IMR-90 (cell line): ENCODE measurements at places on chromosomes 11 and 22. TPM values are rescaled to one million over a fixed set of nuclear protein-coding genes. Genes with fewer than 3 reads are reported as not detected.

DNA sequence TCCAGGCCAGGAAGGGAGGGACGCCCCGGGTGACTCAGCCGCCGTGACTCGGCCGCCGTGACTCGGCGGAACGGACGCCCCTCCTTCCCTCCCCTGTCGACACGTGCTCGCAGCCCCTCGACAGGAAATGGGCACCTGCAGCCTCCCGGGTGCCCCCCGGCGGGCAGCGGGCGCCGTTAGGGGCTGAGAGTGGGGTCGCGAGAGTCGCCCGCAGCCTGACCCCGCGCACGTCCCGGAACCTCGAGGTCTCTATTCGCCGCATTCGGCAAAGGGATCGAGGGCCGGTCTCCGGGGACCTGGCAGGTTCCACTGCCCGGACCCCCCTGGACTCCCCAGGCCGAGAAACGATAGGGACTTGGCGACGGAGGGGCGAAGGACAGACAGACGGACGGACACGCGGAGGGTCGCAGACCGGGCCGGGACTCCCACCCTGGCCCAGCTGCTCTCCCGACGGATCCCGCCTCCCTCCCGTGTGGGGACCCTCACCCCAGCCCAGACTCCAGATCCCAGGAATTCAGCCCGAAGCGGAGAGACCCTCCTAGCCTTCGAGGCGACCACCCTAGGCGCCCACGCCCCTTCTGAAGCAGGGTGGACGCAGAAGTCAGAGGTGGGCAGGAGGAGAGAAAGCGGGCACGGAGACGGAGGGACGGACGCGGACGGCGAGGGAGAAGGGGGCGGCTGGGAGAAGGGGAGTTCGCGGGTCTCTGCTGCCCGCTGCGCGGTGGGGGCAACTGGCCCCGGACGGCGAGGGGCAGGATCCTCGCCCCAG, 648 bp downstream of the FOSL1 start:
- peak; percentile 81 for DNase-seq

Gene CD6
- total RNA-seq, result not detected in 2 replicates

GRCh38 chr11:116651737-116652237, 121.0 kb downstream of the BUD13 start:
- no peak for DNase-seq

DNA sequence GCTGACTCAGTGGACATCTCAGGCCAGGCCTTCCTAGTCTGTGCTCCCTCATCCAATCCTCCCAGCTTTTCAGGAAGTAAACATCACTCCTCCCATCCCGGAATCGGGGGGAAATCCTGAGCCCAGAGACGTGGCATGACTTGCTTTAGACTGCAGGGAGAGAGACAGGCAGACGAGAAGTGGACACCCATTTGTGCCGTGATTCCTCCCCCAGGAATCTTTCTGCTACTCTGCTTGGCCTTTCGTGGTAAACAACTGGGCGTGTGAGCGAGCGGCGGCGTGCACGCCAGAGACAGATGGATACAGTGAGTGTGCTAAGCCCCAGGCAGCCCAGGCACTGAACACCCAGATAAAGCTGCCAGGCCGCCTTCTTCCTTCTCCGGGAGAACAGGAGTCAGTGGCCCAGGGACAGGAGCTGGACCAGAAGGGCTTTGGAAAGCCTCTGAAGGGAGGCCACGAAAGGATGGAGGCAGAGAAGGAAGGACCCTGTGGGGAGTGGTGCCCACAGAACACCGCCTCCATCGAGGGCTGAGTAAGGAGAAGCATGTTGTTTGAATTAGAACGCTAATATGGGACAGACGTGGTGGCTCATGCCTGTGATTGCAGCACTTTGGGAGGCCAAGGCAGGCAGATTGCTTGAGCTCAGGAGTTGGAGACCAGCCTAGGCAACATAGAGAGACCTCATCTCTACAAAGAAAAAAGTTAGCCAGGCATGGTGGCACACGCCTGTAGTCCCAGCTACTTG, 53.0 kb upstream of the PRR5 start:
- DNase-seq, result peak; percentile 98

Gene MS4A12
- total RNA-seq, result not detected in 2 replicates

Gene SLC6A5
- not detected in 2 replicates for total RNA-seq

DNA sequence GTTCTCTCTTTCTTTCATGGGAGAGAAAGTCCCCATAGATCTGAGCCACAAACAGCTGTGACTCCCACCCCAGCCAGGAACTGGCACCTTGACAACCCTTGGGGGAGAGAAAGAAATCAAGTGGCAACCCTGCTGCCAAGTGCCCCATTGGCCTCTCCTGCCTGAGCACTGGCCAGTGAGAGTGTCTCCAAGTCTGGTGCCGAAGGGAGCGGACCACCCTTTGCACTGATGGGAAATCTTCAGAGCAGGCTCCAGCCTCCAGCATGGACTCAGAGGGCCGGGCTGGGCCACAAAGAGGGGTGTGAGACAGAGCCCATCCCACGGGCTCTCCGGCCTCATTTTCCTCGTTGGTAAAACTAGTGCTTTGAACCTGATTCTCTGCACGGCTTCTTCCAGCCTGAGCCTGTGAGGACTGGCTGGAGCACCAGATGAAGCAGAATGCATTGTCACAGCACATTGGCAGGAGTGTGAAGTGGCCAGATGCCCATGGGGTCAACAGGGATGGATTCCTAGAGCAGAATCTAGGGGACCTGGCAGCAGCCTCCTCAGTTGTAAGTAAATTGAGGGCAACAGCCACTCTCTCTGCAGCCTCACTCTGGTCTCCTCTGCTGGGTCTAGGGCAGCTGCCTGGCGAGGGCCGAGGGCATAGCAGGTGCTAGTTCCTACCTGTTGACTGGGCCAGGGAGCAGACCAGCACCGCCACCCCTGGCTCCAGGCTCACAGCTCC, 81.4 kb downstream of the TRIM29 start:
- DNase-seq, result no peak

Gene PDE2A
- not detected in 2 replicates for total RNA-seq

- DNase-seq, result peak; percentile 99
Observed at GRCh38 chr11:128530118-128531074, 57.0 kb downstream of the ETS1 start.

- no peak for DNase-seq
Observed at GRCh38 chr11:55503449-55503848, 50.8 kb upstream of the OR4C15 start.

Gene SLC22A8
- not detected in 2 replicates for total RNA-seq

DNA sequence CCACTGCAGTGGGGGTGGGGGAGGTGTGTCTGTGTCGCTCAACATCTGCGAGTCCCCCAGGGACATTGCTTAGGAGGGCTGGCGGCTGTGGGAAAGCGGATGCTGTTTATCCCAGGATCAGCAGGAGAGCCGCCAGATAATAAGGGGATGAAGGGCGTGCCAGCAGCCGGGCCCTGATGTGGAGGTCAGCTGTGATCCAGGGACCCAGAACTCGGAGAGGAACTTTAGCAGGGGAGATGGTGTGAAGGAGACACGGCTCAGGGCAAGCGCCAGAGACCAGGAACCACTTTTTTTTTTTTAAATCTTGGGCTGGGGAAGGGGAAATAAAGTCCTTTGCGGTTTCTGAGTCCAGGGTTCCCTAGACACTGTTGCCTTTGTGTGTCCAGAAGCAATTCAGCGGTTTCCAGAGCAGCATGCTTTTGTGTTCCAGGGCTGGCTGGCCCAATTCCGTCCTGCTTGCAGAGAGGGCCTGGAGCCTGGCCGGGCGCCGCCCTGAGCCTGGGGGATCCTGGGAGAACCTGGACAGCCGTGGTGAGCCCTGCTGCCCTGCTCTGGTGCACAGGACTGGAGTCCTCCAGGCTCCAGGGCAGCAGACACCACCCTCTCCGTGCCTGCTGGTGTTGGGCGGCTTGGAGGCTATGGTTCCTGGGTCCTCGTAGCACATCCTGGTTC, at the start of gene GRAMD4:
TSS of gene GRAMD4 (plus strand) at position 557 of the 672 bp plus-strand sequence. CDS start 6,414 bp downstream, outside the sequence.
- no peak for DNase-seq

DNA sequence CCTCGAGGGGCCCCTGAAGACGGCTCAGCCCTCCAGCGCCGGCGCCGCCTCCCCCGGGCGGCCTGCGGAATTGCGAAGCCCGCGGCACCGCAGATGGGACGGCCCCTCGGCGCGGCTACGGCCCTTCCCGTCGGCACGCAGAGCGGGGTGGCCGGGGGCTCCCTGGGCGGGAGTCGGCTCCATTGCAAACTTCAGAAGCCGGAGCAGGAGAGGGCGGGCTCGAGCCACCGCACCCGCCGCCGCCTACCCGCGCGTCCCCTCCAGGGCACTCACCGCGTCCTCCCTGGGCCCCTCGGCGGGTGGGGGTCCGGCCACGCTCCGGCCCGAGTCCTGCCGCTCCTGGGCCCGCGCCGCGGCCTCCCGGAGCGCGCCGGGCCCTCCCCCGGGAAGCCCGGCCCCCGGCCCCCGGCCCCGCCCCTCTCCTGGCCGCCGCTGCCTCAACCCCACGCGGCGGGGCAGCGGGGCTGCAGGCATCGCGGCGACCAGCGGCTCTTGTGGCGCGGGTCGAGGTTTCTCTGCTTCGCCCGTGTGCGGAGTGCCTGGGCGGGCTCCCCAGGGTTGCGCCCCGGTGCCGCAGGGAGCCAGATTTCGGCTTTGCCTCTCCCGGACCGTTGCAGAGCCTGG, at the start of gene PACSIN3:
TSS of gene PACSIN3 (minus strand) at position 359 of the 624 bp plus-strand sequence. CDS start 3,707 bp downstream, outside the sequence.
- peak; percentile 19 for DNase-seq

- DNase-seq, result peak; percentile 16
Observed at GRCh38 chr11:81497202-81497804, 1236.4 kb downstream of the FAM181B start.

DNA sequence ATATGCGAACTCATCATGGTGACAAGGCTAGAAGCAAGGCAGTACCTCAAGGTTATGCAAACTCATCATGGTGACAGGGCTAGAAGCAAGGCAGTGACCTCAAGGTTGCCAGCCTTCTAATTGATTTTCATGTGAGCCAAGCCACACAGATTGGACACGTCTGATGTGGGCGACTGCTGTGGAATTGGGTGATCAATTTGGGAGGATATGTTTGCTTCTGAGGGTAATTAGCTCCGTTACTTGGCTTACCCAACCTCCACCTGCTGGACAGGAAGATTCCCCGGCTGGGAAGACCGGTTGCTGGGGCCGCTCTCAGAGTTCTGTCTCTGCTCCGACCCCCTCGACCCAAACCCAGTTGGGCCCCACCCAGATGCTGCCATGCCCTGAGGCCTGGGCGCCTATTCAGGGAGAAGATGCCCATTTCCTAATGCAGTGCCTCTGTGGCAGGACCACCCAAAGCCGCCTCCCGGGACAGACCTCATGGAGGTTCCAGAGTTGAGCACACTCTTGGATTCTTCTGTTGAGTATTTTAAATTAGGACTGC, 69.9 kb upstream of the SHANK2 start:
- DNase-seq, result no peak

Gene OR52I2
- total RNA-seq, result not detected in 2 replicates

GRCh38 chr11:111098091-111098490, 147.4 kb upstream of the POU2AF2 start:
- no peak for DNase-seq

DNA sequence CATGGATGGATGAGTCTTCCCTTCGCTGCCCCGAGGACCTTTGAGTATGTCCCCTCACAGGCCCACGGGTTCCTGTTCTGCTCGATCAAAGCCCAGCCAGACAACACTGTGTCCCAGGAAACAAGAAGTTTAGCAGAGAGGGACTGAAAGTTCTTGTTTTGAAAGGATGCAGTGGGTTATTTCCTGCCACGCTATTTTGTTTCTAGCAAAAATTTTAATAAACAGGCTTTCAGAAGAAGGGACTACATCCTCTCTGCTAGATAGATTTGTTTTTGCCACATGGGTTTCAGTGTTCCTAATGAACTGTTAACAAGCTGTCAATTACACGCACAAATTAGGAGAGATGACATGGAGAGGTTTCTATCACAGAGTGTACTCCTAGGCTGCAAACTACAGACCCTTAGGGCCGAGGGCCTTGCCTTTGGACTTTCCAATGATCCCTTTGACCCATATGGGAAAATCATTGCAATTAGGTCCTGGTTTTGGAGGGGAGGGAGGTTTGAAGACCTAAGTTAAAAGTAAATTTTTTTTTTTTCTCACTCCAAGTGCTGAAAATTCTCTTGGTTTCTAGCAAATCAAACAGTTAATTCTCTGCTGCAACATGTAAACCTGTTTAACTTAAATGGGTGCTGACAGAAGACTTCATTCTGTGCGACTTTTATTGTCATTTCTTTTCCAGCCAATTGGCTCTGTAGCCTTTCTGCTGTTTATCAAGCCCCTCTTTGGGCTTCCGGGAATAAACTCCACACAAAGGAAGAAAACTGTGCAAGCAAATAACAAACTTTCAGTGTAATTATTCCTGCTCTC, 81.4 kb downstream of the RCN1 start:
- DNase-seq, result no peak

Gene SCUBE2
- 0.56 and 0.72 TPM in 2 replicates for total RNA-seq

DNA sequence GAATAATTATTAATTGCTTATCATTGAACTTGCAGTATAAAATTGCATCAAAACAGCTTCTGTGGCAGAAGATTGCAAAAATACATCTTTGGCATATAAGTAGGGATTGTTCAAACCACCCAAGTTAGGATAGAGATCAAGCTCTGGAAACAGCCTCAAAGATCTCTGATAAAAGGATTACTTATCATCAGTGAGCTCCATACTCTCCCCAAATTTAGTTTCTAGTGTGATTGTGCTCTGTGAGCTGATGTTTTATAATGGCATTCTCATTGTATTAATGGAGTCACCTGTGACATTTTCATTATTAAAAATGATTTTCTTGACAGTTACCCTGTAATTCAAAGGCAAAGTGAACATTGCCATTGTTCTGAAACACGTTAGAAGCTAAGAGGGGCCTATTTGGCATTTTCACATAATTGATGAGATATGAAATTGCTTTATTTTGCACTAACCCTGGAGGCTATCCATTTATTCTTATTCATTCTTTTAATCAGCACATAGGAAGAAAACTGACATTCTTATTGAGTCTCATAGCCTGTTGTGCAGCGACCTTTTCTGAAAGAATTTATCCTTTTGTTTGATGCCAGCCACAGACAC, 626.3 kb upstream of the ANO5 start:
- DNase-seq, result no peak

DNA sequence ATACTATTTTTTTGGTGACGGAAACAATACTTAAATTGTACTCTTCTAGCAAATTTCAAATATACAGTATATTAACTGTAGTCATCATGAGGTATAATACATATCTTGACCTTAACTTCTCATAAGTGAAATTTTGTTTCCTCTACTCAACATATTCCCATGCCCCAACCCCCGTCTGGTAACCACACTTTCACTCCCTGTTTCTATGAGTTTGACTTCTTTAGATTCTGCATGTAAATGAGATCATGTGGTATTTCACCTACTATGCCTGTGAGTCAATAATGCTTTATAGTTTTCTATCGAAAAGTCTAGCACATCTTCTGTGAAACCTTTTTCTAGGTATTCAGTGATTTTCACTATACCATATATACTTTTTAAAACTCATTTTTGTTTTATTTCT, 663.2 kb downstream of the CNTN5 start:
- no peak for DNase-seq

DNA sequence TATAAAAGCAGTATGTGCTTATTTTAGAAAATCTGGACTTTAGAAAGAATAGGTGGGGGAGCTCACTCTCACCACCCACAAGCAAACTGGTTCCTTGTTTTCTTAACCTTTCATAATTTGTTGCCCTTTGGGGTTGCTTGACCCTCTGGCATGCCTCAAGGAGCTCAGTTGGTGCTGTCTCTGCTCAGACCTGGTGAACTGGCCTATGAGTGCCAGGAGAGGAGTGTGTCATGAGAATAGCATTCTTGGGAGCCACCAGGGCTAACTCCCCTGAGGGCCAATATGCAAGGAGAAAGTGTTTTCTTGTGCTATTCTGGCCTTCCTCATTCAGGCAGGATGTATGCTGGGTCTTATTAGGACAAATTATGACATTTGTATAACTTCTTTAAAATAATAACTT, 21.0 kb upstream of the AMOTL1 start:
- no peak for DNase-seq

Gene TIGD3
- total RNA-seq, result 0.28 TPM in 1 of 2 replicates, not detected in the other

GRCh38 chr11:102510439-102511135, 20.0 kb downstream of the MMP7 start:
- no peak for DNase-seq

Gene CPT1A
- 18.6 and 21.3 TPM in 2 replicates for total RNA-seq
